EH (cell line): ENCODE measurements at places on chromosomes 11 and 22.

- DNase-seq, result no peak
Measured at GRCh38 chr11:103681855-103682254, 354.6 kb upstream of the DDI1 start.

DNA sequence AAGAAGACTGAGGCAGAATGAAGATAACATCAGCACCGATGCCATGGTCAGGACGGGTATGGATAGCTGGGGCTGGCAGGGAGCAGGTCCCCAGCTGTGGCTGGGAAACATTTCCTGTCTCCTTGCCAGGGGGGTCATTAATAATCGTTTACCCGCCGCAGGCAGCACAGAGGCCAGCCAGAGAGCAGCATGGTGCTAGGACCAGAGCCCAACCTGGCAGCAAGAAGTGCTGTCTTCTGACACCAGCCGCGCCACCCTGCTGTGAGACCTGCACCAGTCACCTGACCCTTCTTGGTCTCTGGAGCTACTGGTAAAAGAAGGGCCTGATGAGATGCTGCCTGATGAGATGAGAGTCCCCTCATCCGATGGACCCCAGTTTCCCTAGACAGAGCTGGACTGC lies 36.3 kb downstream of the PDE2A start:
- no peak for DNase-seq

DNA sequence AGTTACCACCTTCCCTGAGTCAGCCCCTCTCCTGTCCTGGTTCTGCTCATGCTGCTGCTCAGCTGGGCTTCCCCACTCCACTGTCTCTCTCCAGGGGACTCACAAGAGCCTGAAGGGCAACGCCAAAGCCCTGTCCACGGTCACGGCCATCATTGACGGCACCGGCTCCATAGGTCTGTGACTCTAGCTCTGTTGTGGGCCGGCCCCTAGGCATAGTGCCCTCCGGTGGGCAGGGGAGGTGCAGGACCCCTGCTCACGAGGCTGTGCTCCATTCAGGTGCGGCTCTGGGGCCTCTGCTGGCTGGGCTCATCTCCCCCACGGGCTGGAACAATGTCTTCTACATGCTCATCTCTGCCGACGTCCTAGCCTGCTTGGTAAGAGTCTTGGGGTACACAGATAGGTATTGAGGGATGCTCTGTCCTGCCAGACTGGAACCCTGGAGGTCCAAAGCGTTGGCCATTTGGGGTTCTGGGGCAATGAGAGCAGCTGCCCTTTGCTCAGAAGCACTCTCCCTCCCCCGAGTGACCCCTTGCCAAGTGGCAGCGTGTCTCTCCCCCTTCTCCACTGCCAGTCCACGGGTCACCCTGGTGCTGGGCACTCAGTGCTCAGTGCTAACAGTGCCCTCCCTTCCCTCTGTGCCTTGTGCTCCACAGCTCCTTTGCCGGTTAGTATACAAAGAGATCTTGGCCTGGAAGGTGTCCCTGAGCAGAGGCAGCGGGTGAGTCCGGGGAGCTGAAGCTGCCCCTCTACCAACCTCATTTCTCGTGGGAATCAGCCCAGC lies 22.4 kb downstream of the SLC37A2 start:
- DNase-seq, result no peak

DNA sequence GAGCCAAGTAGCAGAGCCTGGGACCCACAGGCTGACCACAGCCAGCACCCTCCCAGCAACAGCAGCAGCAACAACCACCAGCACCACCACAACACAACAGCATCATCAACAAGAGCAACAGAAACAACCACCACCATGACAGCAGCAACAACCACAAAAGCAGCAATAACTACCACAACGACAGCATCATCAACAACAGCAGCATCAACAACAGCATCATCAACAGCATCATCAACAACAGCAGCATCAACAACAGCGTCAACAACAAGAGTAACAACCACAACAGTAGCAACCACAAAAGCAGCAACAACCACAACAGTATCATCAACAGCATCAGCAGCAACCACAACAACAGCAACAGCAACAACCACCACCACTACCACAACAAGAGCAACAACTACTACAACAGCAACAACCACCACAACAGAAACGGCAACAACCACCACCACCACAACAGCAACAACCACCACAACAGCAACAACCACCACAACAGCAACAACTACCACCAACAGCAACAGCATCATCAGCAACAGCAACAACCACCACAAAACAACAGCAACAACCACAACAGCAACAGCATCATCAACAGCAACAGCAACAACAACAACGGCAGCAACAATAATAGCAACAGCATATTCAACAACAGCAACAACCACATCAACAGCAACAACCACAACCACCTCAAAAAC lies 22.1 kb upstream of the FGF3 start:
- DNase-seq, result no peak

- no peak for DNase-seq
Measured at GRCh38 chr11:59553323-59553722, 42.0 kb downstream of the OR4D9 start.

GRCh38 chr11:66335531-66336233 lies 552 bp downstream of the RIN1 start:
- peak; percentile 81 for DNase-seq

DNA sequence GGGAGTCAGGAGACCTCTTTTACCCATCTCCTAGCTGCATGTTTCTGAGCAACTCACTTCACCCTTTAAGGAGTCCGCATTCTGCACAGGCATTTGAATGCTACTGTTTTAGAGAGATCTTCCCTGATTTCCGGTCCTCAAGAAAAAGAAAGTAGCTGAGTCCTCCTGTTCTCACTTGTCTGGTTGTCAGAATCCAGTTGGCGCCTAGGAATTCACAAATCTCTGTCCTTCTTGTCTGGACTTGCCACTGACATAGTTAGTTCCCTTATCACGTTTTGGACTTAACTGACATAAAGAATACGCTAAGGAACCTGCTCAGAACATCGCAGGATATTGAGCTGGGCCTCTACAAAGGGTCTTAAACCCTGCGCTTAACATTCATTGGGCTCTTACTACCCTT lies 61.3 kb upstream of the OR5P2 start:
- DNase-seq, result peak; percentile 2

DNA sequence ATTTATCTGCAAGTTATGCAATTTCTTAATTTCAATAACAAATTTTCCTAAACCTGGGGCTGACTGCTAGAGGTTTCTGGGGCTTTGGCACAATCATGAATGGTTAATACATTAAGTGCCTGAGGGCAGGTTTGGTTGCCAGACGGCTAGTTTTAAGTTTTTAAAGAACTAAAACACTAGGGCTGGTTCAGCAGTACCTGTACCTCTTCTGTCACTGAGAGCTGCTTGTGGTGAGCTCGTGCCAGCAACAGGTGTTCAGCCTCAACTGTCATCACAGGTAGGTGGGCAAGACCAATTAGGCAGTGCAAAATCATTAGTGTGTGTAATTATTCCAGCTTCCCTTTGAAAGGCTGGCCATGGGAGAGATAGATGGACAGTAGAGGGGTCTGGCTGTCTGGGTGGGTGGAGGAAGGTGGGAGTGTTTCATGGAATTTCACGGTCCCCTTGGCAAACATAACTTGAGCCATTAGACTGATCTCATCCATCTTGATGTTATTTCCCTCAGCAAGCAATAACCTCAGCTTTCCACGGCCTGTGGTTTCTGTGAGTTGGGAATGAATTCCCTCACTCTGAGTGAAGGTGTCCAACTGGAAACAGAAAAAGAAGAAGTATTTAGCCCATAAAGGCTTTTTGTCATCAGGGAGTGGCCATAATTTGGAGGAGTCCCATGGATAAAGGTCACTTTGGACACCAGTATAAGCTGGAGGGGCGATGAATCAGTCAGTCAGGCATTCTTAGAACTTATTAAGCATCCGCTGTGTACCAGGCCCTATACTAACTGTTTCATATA lies 114.8 kb downstream of the SNX19 start:
- DNase-seq, result peak; percentile 96

DNA sequence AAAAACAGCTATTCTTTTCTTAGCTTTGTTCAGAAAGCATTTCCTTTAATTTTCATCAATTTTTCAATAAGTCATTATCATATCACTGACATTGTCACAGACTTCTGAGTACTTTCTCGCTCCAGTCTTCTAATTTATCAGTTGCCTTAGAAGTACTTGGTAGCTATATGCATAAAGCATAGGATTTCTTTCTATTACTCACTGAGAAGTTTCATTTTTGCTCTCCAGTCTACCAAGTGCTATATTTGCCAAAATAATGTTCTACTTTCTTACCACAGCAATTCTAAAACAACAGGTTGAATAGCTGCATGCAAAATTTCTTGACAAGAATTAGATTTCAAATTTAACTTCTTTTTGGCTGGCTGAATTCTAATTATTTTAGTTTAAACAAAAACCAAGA lies 116.3 kb downstream of the STK33 start:
- no peak for DNase-seq

- DNase-seq, result no peak
Measured at GRCh38 chr22:28953976-28954880, 70.9 kb downstream of the ZNRF3 start.

GRCh38 chr11:60321051-60321450 lies 6.0 kb upstream of the MS4A6E start:
- no peak for DNase-seq

DNA sequence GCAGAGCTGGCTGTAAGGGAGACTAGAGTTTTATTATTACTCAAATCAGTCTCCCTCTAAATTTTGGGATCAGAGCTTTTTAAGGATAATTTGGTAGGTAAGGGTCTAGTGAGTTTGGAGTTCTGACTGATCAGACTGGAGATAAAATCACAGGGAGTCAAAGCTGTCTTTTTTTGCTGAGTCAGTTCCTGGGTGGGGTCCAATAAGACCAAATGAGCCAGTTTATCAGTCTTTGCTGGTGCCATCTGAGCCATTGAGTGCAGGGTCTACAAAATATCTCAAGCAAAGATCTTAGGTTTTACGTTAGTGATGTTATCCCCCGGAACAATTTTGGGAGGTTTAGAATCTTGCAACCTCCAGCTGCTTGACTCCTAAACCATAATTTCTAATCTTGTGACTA lies 935.1 kb upstream of the RAG2 start:
- no peak for DNase-seq

DNA sequence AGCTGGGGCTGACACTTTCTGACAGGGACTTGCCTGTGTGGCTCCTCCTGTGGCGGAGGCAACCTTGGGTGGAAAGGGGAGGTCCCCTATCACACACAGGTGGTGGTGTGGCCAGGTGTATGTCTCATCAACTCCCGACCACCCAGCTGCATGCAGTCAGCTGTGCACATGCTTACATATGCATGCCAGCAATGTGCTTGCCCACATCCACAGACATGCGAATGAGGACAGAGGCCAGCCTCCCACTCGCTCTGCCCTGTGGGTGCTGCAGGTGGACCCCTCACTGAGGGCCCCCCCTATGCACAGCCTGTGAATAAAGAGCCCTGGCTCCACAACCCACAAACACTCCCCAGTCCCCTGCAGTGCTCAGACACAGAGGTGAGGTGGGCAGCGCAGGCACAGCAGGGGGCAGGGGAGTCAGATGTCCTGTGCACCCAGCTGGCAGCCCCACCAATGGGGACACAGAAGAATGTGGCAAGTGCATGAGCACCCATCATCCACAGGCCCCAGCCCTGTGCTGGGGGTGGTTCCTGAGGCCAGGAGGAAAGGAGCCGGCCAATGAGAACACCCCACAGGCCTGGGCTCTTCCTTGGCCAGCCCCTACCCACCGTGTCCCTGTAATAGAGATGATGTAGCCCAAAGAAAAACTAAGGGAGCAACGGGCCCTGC lies 9.5 kb downstream of the GNB1L start:
- DNase-seq, result peak; percentile 19

DNA sequence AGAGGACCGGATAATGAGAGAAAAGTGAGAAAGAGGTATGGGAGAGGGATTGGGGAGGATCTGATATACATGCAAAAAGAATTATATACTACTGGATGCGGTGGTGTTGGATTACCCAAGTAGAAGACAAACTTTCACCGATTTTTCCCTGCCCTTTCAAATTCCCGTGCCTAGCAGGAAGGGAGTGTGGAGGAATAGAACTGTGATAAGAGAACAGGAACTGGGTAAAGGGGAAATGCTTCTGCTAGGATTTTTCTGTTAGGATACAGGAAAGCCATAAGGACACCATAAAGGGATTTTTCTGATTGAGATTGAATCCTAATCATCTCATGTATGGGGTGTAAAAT lies 480 bp upstream of the MTMR2 start:
- DNase-seq, result peak; percentile 60

- DNase-seq, result peak; percentile 34
Measured at GRCh38 chr11:133978794-133979193, 22.0 kb upstream of the IGSF9B start.

DNA sequence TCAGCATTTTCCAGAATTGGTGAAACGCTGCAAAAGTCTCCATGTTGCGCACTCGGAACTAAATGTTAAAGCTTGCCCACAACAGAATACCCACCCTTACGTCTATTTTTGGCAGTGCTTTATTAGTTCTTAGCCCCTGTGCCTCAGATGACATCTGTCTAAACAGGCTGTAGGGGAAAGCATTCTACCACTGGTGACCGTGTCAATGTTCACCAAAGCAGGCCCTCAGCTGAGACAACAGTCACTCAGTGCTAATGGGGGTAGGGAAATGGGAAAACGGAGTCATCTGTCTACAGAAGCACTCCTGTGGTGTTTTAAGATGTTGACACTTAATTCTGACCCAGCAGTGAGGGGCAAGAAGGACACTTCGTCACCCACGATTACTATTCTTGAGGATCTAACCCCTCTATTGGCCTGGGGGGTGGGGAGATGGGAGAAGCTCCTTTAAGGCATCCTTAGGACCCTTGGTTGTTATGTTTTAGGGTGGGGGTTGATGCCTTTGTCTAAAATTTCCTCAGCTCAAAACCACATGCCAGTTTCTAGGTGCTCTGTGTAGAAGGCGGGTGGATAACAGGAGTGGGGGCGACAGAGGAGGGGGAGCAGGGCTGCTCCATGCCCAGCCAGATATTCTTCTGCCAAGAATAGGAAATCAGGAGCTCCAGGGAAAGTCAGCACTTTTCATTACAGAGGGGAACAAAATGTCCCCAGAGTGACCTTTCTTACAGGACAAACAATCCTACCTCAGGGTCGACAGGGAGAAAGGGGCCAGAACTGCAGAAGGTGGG lies 15.6 kb upstream of the MFRP start:
- no peak for DNase-seq

- peak; percentile 63 for DNase-seq
Measured at GRCh38 chr22:35604621-35605368, 12.3 kb downstream of the MB start.

- DNase-seq, result peak; percentile 84
Measured at GRCh38 chr22:32579529-32580220, 105.1 kb downstream of the FBXO7 start.

DNA sequence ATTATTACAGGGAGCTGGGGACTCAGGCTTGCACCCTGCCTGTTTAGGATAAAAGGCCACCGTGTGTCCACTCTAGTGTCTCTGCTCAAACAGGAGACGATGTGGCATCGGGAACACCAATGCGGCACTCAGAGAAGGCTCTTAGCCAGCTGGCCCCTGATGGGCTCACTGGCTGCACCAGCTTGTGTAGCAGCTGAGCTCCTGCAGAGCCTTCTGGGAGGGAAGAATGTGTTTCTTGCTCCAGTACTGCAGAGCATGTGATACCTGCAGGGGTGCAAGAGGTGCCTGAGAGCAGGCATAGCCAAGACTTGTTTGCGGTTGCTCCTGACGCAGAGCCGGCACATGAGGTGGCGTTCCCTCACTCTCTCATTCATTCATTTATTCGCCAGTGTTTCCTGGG lies 44.4 kb upstream of the KCNQ1OT1 start:
- DNase-seq, result no peak
